ENCODE measurements at places on chromosomes 12 and 14. TPM values are rescaled to one million over a fixed set of nuclear protein-coding genes. Genes with fewer than 3 reads are reported as not detected.

Gene TMEM30B
- total RNA-seq = 0.21 TPM

Gene RNASE4
- total RNA-seq = 9.3 TPM

Gene NAV3
- total RNA-seq = 15.7 TPM

Gene MARS1
- 134 TPM for total RNA-seq

Gene REP15
- 0.49 TPM for total RNA-seq

Gene BORCS5
- 10.7 TPM for total RNA-seq

Gene LYSET
- 40.1 TPM for total RNA-seq

Gene STAT6
- total RNA-seq = 55.8 TPM

Gene MSI1
- total RNA-seq = 1.3 TPM

Gene ITGA7
- 1.4 TPM for total RNA-seq
